ENCODE measurements at places on chromosomes 4 and X. TPM values are rescaled to one million over a fixed set of nuclear protein-coding genes. Genes with fewer than 3 reads are reported as not detected.
A peak's percentile ranks its signal among the peaks of the same experiment; 100 is the strongest.

DNA sequence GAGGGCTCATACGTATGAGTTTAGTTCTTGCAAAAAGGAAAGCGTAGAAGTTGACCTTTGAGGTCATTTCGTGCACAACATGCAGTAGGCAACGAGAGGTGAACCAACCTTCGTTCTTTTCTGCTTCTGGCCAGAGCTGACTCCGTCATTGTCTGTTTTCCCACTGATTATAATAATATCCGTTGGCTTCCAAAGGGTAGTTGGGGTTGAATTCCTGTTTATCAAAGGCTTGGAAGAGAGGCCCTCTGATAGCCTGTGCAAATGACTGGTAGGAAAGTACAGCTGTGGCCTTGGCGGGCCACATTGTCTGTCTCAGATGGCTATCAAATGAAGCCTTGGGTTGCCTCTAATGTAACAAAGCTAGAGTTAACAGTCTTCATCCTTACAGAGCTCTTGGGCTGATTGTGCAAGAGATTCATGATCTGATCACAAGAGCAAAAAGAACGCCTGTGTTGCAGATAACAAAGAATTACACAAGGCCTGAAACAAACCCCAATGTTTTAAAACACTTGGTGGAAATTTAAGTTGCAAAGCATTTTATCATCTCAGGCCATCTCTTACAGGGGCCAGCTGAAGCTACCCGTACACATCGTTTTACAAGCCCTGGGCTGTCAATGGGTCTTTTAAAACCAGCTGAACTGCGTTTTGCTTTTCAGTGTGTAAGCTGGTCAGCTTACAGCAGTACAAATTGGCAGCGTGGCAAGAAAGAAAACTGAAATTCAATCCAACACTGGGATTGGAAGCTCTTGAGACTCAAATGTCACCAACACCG, 46.1 kb upstream of the FAM9C start:
- peak overlapping the region; percentile 66 for H3K4me3 ChIP-seq
- peak overlapping the region; percentile 89 for H3K27ac ChIP-seq
- DNase-seq = no peak

DUSP21 gene
- total RNA-seq = not detected

F8A3 gene
- 11.8 TPM for total RNA-seq

CYBB gene
- total RNA-seq = 5.3 TPM

DNA sequence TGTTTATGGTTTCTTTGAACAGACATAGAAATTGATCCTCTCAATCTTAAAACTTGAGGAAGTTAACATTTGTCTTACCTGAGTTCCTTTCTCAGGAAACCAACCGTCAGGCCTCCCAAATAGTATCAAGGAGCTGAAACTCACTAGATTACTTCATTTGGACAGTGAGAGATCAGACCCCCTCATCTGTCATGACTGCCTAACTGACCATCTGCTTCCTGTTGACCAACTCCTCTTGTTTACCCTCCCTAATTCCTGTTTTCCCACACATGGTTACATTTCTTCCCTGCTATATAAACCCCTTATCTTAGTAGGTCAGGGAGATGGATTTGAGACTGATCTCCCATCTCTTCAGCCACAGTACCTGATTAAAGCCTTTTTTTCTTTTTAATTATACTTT, 46.2 kb upstream of the NMU start:
- DNase-seq = no peak
- peaks cover under 1% of the 10 kb centered on the region for H3K27me3 ChIP-seq

- no peak overlapping the region for H3K4me3 ChIP-seq
- no peaks in the 10 kb centered on the region for H3K36me3 ChIP-seq
- no peak overlapping the region for H3K27ac ChIP-seq
- no peaks in the 10 kb centered on the region for H3K27me3 ChIP-seq
- peaks cover 2% of the 10 kb centered on the region for H3K4me1 ChIP-seq
Measured at GRCh38 chr4:177131736-177132135, 177.9 kb upstream of the NEIL3 start.

DNA sequence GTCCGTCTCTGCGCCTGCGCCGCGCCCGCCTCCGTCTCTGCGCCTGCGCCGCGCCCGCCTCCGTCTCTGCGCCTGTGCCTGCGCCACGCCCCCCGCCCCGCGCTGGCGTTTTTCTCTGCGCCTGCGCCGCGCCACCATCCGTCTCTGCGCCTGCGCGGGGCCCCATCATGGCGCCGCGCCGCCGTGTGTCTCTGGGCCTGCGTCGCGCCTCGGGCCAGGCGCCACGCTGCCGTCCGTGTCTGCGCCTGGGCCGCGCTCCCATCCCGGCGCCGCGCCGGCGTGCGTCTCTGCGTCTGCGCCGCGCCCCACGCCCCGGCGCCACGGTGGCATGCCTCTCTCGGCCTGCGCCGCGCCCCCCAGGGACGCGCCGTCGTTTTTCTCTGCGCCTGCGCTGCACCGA, 51.8 kb upstream of the DUX4 start:
- no peaks in the 10 kb centered on the region for H3K4me1 ChIP-seq
- H3K27me3 ChIP-seq = no peaks in the 10 kb centered on the region
- H3K27ac ChIP-seq = no peak overlapping the region
- no peaks in the 10 kb centered on the region for H3K36me3 ChIP-seq
- no peak overlapping the region for H3K4me3 ChIP-seq
- DNase-seq = no peak

SYP gene
- total RNA-seq = 2.6 TPM

DNA sequence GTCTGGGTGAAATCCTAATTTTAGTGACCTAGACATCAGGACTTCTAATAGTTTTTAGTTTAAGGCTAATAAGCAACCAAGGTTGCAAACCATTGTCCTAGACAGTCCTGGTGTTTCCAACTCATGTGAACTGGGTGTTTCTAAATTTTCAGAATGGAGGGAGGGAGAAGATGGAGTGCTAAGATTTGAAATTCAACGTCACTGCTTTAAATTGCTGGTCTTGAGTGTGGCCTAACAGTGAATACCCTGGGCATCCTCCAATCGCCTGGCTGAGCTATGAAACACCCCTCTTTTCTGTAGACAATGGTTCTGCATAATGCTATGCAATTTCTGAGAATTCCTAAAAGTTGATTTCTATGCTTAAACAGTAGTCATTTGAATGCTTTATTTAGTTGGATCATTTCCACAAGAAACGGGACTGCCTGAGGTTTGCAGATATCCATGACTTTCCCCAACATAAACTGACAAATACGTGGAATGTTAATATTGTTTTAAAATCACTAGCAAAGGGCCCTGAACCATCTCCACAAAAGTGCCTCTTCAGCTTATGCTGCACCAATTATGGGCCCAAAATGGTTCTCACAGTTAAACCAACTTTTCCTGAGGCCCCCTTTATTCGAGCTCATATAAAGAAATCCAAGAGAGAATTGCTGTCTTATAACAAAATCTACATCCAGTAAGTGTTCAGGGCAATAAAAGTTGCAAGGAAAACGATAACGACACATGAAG, 1.1 kb downstream of the FBXL5 start:
- peaks cover 8% of the 10 kb centered on the region for H3K36me3 ChIP-seq
- H3K4me1 ChIP-seq = peaks cover 38% of the 10 kb centered on the region
- H3K27ac ChIP-seq = peak overlapping the region; percentile 99
- H3K4me3 ChIP-seq = peak overlapping the region; percentile 99
- no peak for DNase-seq
- no peaks in the 10 kb centered on the region for H3K27me3 ChIP-seq

GRCh38 chrX:7889680-7890079, 37.5 kb downstream of the PNPLA4 start:
- H3K27ac ChIP-seq = no peak overlapping the region
- peaks cover 3% of the 10 kb centered on the region for H3K36me3 ChIP-seq
- no peaks in the 10 kb centered on the region for H3K27me3 ChIP-seq
- no peak for DNase-seq
- peaks cover 1% of the 10 kb centered on the region for H3K4me1 ChIP-seq
- no peak overlapping the region for H3K4me3 ChIP-seq

DNA sequence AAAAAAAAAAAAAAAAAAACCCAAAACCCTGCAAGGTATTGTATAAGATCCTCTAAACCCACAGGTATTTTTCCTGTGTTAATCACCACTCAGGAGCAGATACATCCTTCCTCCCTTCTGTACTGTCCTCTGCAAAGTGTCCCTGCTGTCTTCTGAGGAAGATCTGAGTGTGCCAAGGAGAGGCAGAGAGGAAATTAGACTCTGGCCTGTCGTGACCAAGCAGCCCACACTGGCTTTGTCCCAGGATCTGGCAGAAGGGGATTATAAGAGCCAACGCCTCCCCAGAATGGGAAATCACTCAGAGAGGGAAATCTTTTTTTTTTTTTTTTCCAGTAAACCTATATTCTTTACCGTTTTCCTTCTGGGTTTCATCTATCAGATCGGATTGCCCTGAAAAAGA, 39.6 kb downstream of the PTCHD1 start:
- no peak overlapping the region for H3K27ac ChIP-seq
- H3K4me1 ChIP-seq = no peaks in the 10 kb centered on the region
- H3K27me3 ChIP-seq = no peaks in the 10 kb centered on the region
- no peaks in the 10 kb centered on the region for H3K36me3 ChIP-seq

IL9R gene
- total RNA-seq = 30.5 TPM

GRCh38 chrX:46831765-46832327, 5.0 kb upstream of the RP2 start:
- no peak for DNase-seq
- H3K27ac ChIP-seq = no peak overlapping the region
- no peaks in the 10 kb centered on the region for H3K36me3 ChIP-seq
- H3K4me1 ChIP-seq = peaks cover 2% of the 10 kb centered on the region
- no peak overlapping the region for H3K4me3 ChIP-seq
- H3K27me3 ChIP-seq = peaks cover 8% of the 10 kb centered on the region

GRCh38 chr4:138300616-138301015, 58.5 kb upstream of the SLC7A11 start:
- H3K4me3 ChIP-seq = no peak overlapping the region
- H3K4me1 ChIP-seq = no peaks in the 10 kb centered on the region
- no peaks in the 10 kb centered on the region for H3K36me3 ChIP-seq
- H3K27me3 ChIP-seq = peaks cover 2% of the 10 kb centered on the region
- no peak overlapping the region for H3K27ac ChIP-seq
